ENCODE measurements at places on chromosomes 4 and X.

- DNase-seq: no peak
These were observed 69.8 kb downstream of the GAB1 start for GRCh38 chr4:143406523-143406922.

DNA sequence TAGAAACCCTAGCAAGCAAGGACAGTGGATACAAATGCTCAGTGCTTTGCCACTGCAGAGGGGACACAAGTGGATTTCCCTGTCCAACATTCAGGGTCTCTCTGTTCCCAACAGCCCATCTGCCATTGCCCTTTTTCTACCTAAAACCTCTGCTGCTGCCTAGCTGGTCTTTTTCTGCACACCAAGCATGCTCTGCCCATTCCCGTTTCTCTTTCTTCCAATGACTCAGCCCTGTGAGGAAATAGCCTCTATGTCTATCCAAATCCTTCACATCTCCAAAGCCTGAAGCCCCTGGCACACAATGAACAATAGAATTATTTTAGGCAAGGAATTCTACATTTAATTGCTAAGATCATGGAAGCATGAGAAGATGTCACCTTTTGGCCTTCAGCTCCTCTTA, 5.7 kb upstream of the AMELX start:
- DNase-seq: no peak

- no peak for DNase-seq
These were observed 9.8 kb upstream of the TNIP2 start for GRCh38 chr4:2765832-2766526.

DNA sequence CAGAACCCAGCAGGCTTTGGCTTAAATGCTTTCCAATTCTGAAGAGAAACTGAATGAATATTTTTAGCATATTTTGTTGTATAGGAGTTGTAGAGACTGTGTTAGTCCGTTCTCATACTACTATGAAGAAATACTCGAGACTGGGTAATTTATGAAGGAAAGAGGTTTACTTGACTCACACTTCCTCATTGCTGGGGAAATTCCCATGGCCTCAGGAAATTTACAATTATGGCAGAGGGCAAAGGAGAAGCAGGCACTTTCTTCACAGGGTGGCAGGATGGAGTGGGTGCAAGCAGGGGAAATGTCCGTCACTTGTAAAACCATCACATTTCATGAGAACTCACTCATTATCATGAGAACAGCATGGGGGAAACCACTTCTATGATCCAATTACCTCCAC, 291.7 kb downstream of the PACRGL start:
- no peak for DNase-seq

- no peak for DNase-seq
These were observed 118.7 kb downstream of the KLHL8 start for GRCh38 chr4:87101543-87102199.

DNA sequence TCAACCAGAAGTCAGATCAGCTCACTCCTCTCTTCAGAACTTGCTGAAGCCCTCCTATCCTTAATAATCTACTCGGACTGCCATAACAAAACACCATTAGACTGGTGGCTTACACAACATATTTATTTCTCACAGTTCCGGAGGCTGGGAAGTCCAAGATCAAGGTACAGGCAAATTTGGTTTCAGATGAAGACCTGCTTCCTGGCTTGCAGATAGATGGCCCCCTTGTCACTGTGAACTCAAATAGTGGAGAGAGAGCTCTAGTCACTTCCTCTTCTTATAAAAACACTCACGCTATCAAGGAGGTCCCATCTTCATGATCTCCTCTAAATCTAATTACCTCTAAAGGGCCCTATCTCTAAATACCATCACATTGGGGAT, 125.1 kb downstream of the CAMK2D start:
- no peak for DNase-seq

GRCh38 chr4:33357121-33357520, 2637.0 kb downstream of the PCDH7 start:
- DNase-seq: no peak

DNA sequence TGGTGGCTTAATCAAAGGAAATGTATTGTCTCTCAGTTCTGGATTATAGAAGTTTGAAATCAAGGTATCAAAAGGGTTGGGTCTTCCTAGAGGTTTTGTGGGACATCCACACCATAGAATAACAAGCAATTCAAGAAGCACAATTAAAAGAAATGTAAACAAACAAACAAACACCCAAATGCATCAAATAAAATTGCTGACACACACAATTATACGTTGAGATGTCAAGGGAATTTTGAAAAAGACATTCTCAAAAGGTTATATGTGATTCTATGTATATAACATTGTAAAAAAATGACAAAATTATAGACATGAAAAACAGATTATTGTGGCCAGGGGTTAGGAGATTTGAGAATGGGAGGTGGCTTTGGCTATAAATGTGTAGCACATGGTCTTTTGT, 250.7 kb upstream of the AGA start:
- no peak for DNase-seq
